H1 (cell line): ENCODE measurements at places on chromosomes 7 and 10. TPM values are rescaled to one million over a fixed set of nuclear protein-coding genes. Genes with fewer than 3 reads are reported as not detected.

DNA sequence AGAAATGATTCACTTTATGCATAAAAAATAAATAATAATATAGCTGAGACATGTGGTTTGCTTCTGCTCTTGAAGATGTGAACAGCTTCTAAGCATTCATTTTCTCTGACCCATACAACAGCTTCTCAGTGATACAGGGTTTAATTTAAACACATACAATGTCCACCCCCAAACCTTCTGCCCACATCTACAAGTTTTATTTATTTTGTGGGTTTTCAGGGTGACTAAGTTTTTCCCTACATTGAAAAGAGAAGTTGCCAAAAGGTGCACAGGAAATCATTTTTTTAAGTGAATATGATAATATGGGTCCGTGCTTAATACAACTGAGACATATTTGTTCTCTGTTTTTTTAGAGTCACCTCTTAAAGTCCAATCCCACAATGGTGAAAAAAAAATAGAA is 17.2 kb downstream of the INHBA start:
- H3K36me3 ChIP-seq, result no peaks in the 10 kb centered on the region
- DNase-seq, result no peak
- no peaks in the 10 kb centered on the region for H3K27me3 ChIP-seq
- no peaks in the 10 kb centered on the region for H3K4me1 ChIP-seq

GRCh38 chr7:10588084-10588483 is 385.6 kb upstream of the PHF14 start:
- H3K4me1 ChIP-seq, result no peaks in the 10 kb centered on the region
- no peak overlapping the region for H3K27ac ChIP-seq
- H3K27me3 ChIP-seq, result no peaks in the 10 kb centered on the region

DNA sequence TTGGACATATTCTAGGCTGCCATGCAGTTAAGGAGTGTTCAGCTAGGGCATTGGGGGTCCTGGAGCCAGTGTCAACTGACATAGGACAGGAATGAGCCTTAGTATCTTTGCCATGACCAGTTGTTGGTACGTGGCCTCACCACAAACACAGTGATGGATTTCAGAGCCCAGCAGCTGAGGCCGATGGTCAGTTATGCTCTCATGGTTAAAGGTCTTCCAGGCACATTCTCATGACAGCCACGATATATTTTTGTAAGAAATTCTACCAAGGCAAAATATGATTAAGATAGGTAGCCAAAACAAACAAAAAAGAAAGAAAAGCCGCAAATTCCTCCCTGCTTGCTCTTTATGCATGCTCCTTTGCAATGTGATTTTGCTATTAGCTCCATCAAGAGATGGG is 47.8 kb downstream of the CDHR3 start:
- no peaks in the 10 kb centered on the region for H3K36me3 ChIP-seq
- H3K27ac ChIP-seq, result no peak overlapping the region
- DNase-seq, result no peak

DNA sequence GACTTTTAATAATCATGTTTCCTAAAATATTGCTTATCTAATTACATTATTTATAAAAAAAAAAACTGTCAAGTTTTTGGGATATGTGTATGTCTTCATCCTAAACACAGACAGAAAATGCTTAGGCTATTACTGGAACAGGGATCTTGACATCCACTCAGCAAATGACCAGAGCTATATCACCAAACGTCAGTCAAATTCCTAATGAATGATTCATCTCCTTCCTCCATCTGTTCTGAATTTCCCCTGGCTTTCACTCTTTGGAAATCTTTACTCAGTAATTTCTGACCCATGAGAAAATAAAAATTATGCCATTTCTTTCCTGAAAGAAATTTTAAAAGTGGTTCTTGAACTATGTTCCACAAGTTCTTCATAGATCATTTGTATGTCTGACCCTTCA is 552.4 kb upstream of the KCND2 start:
- no peaks in the 10 kb centered on the region for H3K36me3 ChIP-seq
- no peaks in the 10 kb centered on the region for H3K4me1 ChIP-seq
- H3K4me3 ChIP-seq, result no peak overlapping the region
- H3K27ac ChIP-seq, result no peak overlapping the region
- DNase-seq, result no peak

The WNT8B gene
- 0.34 and 0.67 TPM in 2 replicates for total RNA-seq

The GPR37 gene
- 15.5 and 17.4 TPM in 2 replicates for total RNA-seq

The IFIT1 gene
- total RNA-seq, result 1.5 and 1.8 TPM in 2 replicates

The GCK gene
- total RNA-seq, result 4.1 and 4.9 TPM in 2 replicates

- no peaks in the 10 kb centered on the region for H3K4me1 ChIP-seq
- no peak overlapping the region for H3K27ac ChIP-seq
- DNase-seq, result no peak
- H3K4me3 ChIP-seq, result no peak overlapping the region
Measured at GRCh38 chr10:124142006-124142739, 48.8 kb upstream of the CHST15 start.

DNA sequence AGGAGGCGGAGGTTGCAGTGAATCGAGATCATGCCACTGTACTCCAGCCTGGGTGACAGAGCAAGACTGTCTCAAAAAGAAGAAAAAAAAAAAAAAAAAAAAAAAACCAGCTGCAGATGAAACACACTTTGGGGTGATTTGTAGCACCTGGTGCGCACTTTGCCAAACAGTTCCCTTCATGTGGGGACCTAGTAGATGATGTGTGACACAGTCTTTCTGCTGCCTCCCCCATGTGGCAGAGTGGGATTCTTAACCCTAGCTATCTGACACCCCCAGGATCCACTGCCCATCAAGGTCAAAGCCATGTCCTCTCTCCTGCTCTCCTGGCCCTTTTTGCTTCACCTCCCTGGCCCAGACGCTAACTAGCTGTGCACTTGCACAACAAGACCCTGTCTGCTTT is 52.1 kb upstream of the PDZD8 start:
- H3K27me3 ChIP-seq, result no peaks in the 10 kb centered on the region
- no peak overlapping the region for H3K27ac ChIP-seq
- no peaks in the 10 kb centered on the region for H3K36me3 ChIP-seq

The TAS2R39 gene
- total RNA-seq, result not detected in 2 replicates
